ENCODE measurements at places on chromosomes 2 and 18. TPM values are rescaled to one million over a fixed set of nuclear protein-coding genes. Genes with fewer than 3 reads are reported as not detected.

The HOXD12 gene
- not detected for polyA plus RNA-seq

The LAMA3 gene
- 11.5 TPM for polyA plus RNA-seq

The PLB1 gene
- 0.94 TPM for polyA plus RNA-seq

The VWC2L gene
- polyA plus RNA-seq: not detected

The LRRC30 gene
- not detected for polyA plus RNA-seq

The PDE1A gene
- 0.96 TPM for polyA plus RNA-seq

The NRP2 gene
- 11.1 TPM for polyA plus RNA-seq

The UGT1A10 gene
- polyA plus RNA-seq: 9.1 TPM

The SDC1 gene
- polyA plus RNA-seq: 334 TPM

The ST8SIA5 gene
- polyA plus RNA-seq: 0.06 TPM

The LYG2 gene
- polyA plus RNA-seq: not detected

The SPP2 gene
- polyA plus RNA-seq: not detected

The C2orf78 gene
- polyA plus RNA-seq: not detected

The SLC25A12 gene
- 12.8 TPM for polyA plus RNA-seq

The GDF7 gene
- 0.56 TPM for polyA plus RNA-seq

The CXCR1 gene
- 0.08 TPM for polyA plus RNA-seq

The ITGB1BP1 gene
- polyA plus RNA-seq: 47.9 TPM

The IL1R2 gene
- 67.2 TPM for polyA plus RNA-seq

The UGT1A3 gene
- 1.5 TPM for polyA plus RNA-seq

The HK2 gene
- polyA plus RNA-seq: 11.8 TPM

The DSG1 gene
- 8.4 TPM for polyA plus RNA-seq

The CASP10 gene
- polyA plus RNA-seq: 8.7 TPM

The SP140L gene
- polyA plus RNA-seq: 5.5 TPM

The SLC9A4 gene
- 1.8 TPM for polyA plus RNA-seq

The OTX1 gene
- polyA plus RNA-seq: 1.4 TPM

The UPP2 gene
- not detected for polyA plus RNA-seq

The CCT4 gene
- polyA plus RNA-seq: 75.1 TPM

The SCYGR2 gene
- not detected for polyA plus RNA-seq

The SERPINB13 gene
- polyA plus RNA-seq: 233 TPM

The GKN2 gene
- polyA plus RNA-seq: 2.6 TPM

The RTP5 gene
- polyA plus RNA-seq: 0.06 TPM

The MRO gene
- 0.16 TPM for polyA plus RNA-seq

The IL1F10 gene
- 0.18 TPM for polyA plus RNA-seq

The ASPRV1 gene
- 0.71 TPM for polyA plus RNA-seq

The CCDC68 gene
- 1.4 TPM for polyA plus RNA-seq

The DYSF gene
- polyA plus RNA-seq: 2.6 TPM

The ZAP70 gene
- polyA plus RNA-seq: 3.9 TPM

The NT5DC4 gene
- not detected for polyA plus RNA-seq

The RAD51AP2 gene
- 0.05 TPM for polyA plus RNA-seq

Data from esophagus (tissue), 2 donors.